Activated CD4-positive, alpha-beta T cell treated with anti-CD3 and anti-CD28 coated beads, Interleukin-2, amount 50 U/mL, for 24 hours (primary cell): ENCODE measurements at places on chromosomes 5 and 9.

- no peak for DNase-seq
Observed at GRCh38 chr5:69305512-69305911, 27.1 kb downstream of the CCDC125 start.

DNA sequence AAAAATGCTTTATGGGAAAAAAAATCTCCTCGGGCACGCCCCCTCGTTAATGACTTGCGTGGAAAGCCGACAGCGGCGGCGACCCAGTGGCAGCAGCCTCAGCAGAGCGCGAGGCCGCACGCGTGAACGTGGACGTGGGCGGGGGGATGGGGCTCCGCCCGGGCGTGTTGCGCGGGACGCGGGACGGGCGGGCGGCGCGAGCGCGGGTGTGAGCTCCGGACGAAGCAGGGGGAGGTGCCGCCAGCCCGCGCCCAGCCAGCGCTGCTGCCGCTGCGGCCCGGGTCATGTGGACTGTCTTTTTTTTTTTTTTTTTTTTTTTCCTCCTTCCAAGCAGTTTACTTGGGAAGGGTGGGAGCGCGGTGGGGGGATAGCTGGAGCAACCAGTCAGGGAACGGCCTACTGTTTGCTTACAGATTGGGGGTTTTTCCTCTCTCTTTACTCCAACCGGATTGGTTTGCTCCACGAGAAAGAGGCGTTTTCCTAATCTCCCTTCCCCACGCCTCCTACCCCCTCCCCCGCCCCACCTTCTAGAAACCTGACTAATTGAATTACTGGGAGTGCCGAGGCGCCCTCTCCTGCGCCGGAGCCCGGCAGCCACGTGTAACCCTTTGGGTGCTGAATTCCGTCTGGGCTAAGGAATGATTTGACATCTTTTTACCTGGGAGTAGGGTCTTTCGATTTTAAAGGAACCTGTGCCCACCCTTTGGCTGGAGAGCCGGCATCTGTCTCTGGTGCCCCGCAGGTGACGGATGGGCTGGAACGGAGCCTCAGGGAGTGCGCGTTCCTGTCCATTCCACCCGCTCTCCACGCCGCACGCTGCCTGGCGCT lies 1.7 kb upstream of the EFNA5 start:
- DNase-seq: no peak

DNA sequence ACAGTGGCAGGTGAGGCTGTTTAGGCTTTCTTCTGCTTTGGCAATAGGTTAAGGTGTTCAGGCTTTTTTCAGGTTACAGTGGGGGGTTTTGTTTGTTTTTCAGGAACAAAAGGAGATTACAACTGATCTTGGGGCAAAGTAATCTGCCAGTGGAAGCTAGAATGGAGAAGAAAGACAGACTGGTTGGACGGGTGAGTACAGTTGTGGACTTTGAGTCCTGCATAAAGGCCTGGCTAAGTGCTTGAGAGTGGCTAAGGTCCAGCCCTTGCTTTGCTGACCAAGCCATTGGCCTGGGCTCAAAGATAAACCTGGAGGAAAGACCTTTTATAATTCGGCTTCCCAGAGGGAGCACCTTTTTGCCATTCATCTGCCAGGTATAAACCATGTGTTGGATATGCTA lies 63.1 kb downstream of the MTMR12 start:
- no peak for DNase-seq

DNA sequence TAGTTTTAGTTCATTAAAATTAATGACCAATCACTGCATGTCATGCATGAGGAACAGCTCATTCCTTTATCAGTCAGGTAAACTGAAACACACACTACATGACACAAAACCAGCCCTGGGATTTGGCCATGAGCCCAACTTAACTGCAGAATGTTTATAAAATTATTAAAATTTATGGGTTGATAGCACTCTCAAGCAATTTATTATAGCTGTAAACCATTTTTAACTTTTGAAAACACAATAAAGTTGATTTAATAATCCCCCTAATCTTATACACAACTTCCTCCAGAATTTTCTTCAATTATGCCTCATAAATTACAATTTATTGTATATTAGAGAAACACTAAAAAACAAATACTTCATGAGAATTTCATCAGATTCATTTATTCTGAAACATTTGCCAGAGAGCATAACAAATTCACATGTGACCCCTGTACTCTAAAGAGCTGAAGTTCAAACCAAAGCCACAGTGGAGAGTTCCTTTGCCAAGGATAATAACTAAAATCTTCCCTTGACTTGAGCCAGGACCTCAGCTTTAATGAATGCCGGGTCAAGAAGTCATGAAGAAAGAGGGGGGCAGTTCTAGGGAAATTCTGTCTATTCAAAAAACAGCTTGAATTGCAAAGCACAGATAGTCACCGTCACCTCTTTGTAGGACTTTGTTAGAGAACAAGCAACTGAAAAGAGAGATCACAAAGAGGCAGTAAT lies 763.7 kb upstream of the GRAMD2B start:
- no peak for DNase-seq

DNA sequence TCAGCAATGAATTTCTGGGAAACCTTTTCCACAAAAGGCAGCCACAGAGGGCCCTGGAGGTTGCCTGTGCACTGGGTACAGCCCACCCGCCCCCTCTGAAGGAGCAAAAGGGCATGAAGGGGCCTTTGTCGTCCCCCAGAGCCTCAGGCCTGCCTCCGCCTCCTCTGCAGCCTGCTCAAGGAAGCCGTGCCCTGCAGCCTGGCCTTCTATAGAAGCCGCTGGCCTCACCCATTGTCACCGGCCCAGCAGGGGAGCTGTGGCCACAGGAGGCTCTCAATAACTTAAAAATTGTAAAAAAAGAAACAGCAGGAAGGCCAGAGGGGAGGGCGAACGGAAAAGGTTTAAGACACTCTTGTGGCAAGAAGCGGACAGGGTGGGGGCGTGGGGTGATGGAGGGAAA lies 213.3 kb downstream of the IRX2 start:
- no peak for DNase-seq

GRCh38 chr5:136232316-136232715 lies 39.4 kb upstream of the SMIM32 start:
- no peak for DNase-seq

GRCh38 chr9:4430432-4431261 lies 59.6 kb upstream of the SLC1A1 start:
- no peak for DNase-seq

DNA sequence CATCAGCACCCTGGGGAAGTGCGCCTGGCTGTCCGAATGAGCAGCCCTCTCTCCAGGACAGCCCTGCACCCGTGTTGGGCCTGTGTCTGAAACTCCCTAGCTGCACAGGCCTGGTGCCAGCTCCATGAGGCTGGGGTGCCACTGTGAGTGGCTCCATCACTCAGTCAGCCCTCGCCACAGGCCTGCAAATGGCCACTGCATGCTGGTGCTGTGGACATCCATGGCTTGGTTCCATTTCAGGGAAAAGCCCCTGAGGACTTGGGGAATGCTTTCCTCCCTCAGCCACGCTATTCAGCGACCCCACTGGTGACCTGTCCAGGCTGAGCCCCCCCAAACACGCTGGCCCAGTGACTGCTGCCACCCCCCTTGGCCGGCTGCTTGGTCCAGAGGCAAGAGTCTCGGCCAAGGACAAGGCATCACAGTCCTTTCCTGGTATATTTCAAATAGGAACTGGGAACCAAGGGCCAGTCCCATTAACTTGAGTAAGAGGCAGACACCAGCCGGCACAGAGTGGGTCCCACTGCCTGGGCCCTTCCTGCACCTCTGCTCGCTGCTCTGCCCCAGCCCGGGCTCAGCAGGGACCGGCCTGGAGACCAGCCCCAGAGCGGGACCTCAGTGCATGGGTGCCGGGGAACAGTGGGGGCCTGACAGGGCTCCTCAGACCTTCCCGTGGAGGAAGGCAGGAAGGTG lies 181.3 kb downstream of the AUH start:
- no peak for DNase-seq

DNA sequence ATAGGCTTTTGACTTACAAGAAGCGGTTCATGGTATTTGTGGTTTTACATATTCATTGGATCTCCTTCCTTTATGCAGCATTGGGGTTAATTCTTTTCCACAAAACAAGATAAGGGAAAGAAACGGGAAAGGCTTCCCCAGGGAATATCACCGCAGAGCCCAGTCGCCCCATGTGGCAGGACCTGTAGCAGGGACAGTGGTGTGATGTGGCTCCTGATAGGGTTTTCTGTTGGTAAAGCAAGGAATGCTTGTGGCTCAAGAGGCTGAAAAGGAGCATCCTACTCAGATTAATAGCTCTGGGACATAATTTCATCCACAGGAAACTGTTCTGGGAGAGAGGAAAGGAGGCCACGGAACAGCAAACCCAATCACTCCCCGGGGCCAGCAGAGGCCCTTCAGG lies 699.9 kb downstream of the MTRR start:
- DNase-seq: no peak
